ENCODE measurements at places on chromosomes 7 and 10.
A peak's percentile ranks its signal among the peaks of the same experiment; 100 is the strongest.

DNA sequence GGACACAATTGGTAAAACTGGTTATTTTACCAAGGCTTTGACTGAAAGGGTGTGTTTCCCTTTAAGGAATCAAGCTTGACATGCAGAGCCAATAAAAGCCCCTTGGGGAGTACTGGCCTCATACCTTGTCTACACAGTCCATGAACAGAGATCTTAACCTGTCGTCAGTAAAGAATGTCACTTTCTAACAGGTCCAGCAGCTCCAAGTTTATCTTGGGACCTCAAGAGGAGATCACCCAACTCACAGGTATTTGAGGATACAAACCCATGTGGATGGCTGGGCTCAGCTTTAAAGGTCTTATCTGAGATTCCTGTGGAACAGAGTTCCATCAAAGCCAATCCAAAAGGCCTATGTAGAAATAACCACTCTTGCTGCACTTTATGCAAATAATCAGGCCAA, 61.3 kb downstream of the COA1 start:
- peak; percentile 31 for DNase-seq

- DNase-seq, result no peak
These were observed 31.1 kb downstream of the GDI2 start for GRCh38 chr10:5782174-5782573.

DNA sequence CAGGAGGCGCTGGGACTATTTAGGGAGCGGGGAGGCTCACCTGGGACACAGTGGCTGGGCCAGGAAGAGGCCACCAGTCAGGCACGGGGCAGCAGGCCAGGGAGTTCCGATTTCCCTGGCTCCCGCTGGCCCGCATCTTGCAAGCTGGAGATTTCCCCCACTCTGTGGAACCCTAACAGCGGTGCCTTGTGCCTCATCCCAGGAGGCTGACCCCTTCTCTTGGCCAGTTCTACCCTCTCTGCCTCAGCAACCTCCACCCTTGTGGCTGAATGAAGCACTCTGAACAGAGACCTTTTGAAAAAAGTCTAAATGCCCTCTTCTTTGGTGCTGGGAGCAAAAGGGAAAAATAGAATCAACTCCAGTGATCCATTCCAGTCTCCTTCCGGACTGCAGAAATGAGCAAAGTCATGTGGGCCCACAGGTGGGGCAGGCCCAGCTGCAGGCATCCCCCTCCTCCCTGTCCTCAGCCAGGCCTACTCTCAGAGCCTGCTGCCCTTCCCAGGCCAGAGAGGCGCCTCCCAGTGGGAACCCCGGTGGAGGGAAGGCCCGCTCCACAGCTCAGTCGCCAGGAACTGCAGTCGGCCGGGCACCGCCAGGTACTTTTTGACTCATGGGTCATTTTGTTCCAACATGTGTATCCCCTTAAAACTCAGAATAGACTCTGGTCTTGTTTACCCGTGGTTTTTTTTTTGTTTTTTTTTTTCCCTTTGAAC, 155.5 kb downstream of the ZNF248 start:
- no peak for DNase-seq

- no peak for DNase-seq
These were observed 189.4 kb upstream of the SHH start for GRCh38 chr7:156001496-156002260.

DNA sequence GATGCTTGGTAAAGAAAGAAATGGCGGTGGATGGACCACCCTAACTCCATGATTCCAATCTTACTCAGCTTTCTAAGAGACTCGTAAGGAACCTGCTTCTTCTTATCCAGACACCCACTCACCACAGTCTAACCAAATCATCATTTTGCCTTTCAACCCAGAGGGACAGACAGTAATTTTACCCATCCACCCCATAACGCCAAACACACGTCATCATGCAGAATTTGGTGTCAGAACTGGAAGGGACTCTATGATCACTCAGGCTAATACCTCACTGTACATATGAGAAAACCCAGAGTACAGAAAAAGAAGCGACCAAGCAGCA, 388 bp downstream of the ECD start:
- DNase-seq, result no peak

DNA sequence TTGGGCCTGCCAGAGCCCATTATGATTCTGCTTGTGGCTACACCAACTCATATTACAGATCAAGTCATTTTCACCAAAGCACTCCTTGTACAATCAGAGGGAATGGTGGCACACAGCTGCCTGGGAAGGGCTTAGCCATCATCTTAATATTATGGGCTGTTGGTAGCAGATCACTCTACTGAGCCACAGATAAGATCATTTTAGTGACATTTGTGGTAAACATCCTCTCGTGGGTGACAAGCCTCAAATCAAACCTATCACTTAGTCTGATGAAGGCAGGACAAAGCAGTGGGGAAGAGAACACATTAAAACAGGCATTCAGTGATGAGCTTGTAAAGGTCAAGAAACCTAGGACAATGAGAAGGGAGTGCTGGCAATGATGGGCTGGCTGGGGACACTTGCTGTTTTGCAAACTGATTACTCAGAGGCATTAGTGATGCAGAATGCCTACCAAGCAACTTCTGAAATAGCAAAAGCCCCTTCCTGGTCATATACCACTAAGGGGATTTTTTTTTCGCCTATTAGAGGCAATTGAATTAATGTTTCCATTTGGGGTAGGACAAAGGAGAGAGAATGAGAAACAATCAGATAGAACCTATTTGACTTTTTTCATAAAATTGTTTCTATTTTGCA, 137.5 kb upstream of the WDR11 start:
- DNase-seq, result no peak

- DNase-seq, result no peak
These were observed 109.4 kb downstream of the DGKB start for GRCh38 chr7:14793151-14793550.

GRCh38 chr7:37100735-37101331, 347.8 kb downstream of the ELMO1 start:
- DNase-seq, result no peak

GRCh38 chr10:6657669-6658068, 77.6 kb upstream of the PRKCQ start:
- no peak for DNase-seq

DNA sequence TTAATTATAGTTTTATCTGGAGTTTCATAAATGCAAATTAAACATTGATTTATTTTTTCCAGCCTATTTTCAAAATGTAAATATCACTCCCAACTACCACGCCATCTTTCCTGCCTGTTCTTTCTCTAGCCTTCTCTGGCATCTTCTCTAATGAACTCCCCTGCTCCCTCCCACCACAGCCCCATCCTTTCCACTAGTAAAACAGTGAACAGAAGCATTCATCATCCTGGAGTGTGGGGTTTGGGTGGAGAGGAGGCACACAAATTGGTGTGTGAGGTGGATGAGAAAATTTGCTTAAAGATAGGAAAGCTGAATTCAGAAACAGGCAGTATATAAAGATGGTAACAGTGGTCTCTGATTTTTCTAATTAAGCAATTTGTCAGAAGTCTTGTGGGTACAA, 479.4 kb downstream of the ARL4A start:
- DNase-seq, result no peak

DNA sequence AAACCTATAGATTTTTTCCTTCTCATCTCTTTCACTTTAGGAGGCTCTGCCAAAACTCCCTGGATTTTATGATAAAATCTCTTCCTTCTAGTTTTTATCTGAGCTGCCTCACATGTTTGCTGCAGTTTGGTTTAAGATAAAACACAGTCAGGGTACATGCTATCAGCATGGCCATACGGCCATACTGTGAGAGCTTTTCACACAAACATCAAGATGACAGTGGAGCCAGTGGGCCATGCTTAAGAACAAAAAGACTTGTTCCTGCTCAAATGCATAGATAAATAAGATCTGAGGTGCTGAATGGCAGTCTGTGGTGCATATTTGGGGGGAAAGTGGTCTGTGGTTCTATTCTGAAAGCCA, 91.0 kb downstream of the ELMO1 start:
- DNase-seq, result no peak
